ENCODE measurements at places on chromosomes 6 and 20.
A peak's percentile ranks its signal among the peaks of the same experiment; 100 is the strongest.

GRCh38 chr20:50418890-50419642 is 91.1 kb upstream of the PTPN1 start:
- DNase-seq, result no peak

GRCh38 chr6:124770784-124771183 is 191.5 kb upstream of the RNF217 start:
- no peak for DNase-seq

DNA sequence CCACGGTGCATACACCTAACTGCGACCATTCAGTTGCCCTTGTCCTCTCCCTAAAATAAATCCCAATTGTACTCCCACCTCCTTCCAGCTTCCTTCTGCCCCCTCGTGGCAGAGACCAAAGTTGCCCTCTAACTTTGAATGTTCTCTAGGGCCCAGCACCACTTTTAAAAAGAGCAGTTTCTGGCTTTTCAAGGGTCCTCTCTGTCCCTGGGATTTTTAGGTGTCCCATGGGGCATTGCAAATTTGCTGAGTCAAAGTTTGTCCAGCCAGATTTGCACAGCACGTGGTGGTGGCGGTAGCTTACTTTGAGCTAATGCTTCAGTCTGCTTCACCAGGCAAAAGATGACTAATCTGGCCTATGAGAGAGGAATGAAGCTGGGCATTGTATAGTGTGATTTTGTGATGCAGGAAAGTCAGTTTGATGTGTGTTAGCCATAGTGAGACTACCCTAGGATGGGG is 100.2 kb downstream of the PERP start:
- DNase-seq, result peak; percentile 8

DNA sequence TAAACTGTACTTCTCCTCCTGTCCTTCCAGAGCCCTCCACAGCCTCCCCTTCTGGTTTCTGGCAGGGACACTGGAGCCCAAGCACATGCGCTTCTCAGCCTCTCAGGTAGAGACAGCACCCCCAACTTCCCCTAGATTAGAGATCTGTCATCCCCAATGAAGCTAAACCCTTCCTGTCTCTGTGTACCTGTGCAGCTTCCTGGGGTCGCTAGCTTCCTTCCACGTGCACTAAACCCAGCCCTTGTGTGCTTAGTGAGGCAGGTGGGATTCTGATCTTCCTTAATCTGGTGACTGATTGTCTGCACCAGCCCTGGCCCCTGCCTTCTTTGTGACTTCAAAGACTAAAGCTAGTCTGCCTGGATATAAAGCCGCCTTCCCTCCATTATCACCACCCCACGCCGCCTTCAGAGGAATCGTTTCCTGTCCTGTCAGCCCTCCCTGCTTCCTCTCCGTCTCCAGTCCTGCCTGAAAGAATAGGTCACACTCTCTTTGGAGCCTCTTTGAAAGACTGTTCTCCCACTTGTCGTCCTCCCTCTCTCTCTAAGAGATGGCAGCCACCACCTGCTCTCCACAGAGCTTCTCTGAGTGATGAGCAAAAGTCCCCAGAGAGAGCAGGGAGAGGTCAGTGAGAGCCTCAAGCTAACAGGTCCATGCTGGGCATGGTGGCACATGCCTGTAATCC is 27.5 kb downstream of the CAPN11 start:
- no peak for DNase-seq

DNA sequence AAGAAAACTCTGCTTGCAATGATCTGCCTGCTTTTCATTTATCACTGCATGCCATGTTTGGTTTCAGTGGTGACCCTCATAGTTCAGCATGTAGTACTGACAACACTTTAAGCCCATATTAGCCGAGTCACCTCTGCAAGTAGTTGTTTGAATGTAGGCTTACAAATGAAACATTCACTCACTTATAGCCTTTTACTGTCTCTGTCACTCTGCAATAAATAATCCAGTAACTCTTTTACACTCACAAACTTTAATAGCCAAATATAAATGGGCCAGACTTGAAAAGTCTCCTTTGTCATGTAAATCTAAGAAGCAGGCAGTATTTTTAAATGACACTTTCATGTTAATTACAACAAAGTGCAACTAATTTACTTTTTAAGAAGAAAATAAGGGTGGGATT is 1460.0 kb upstream of the ADGRB3 start:
- DNase-seq, result no peak

DNA sequence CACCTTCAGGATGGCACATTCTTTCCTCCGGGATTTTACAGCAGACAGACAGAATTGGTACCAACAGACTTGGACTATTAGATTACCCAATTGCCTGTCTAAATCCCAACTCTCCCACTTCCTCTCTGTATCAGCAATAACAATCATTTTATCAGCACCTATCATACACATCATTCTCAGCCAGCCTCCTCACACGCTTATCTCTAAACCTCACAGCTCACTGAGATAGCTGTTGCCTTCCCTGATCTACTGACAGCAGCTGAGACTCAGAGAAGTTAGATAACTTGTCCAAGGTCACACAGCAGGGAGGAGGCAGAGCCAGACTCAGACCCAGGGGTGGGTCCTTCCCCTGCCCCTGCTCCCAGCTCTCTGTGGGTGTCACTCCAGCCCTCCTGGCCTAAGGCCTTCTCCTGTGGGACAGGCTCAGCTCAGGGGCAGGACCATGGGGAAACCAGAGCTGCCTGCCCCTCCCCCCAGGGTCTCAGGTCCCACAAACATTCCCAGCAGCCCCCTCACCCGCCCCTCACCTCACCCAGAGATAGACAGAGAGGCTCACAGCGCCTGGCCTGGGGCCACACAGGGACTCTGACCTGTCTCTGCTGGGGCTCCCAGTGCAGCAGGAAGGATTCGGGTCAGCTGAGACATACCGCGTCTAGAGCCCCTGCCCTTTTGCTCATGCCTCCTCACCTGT is 92.8 kb downstream of the GRM4 start:
- no peak for DNase-seq

GRCh38 chr20:37986873-37987601 is 46.2 kb downstream of the TTI1 start:
- no peak for DNase-seq
